Neural crest cell (in vitro differentiated cells): ENCODE measurements at places on chromosomes 6 and 20. TPM values are rescaled to one million over a fixed set of nuclear protein-coding genes. Genes with fewer than 3 reads are reported as not detected.

FOXQ1 gene
- total RNA-seq = not detected in 2 replicates

ACAT2 gene
- total RNA-seq = 419 and 443 TPM in 2 replicates

IRF4 gene
- 0.30 TPM in 1 of 2 replicates, not detected in the other for total RNA-seq

ZC3H12D gene
- total RNA-seq = 0.14 and 0.16 TPM in 2 replicates

RSPO3 gene
- total RNA-seq = not detected in 2 replicates

KIF25 gene
- 0.72 and 1.0 TPM in 2 replicates for total RNA-seq

NR2E1 gene
- not detected in 2 replicates for total RNA-seq

DPPA5 gene
- total RNA-seq = not detected in 2 replicates

PROKR2 gene
- not detected in 2 replicates for total RNA-seq

CCDC170 gene
- total RNA-seq = 0.25 and 0.37 TPM in 2 replicates

NPEPL1 gene
- 32.0 and 34.0 TPM in 2 replicates for total RNA-seq

KCNK5 gene
- total RNA-seq = 30.4 and 32.7 TPM in 2 replicates

TSHZ2 gene
- total RNA-seq = 6.4 and 8.5 TPM in 2 replicates

EYS gene
- total RNA-seq = 0.40 and 0.48 TPM in 2 replicates

C6orf15 gene
- not detected in 2 replicates for total RNA-seq

TGM6 gene
- total RNA-seq = not detected in 2 replicates

C20orf202 gene
- 0.18 and 0.23 TPM in 2 replicates for total RNA-seq

PAX1 gene
- not detected in 2 replicates for total RNA-seq

TMEM200A gene
- total RNA-seq = 2.9 and 3.2 TPM in 2 replicates

PTP4A1 gene
- 78.1 and 79.9 TPM in 2 replicates for total RNA-seq

SYNDIG1 gene
- total RNA-seq = 0.49 and 0.75 TPM in 2 replicates

ATP5F1E gene
- 66.0 and 74.9 TPM in 2 replicates for total RNA-seq

CD40 gene
- total RNA-seq = 4.2 and 4.8 TPM in 2 replicates

DUSP15 gene
- total RNA-seq = 13.5 and 13.7 TPM in 2 replicates

CLDN20 gene
- total RNA-seq = not detected in 2 replicates

PTCRA gene
- not detected in 2 replicates for total RNA-seq

ENPP5 gene
- total RNA-seq = 0.36 and 0.68 TPM in 2 replicates

PRL gene
- not detected in 2 replicates for total RNA-seq

RNF39 gene
- not detected in 2 replicates for total RNA-seq

WFDC5 gene
- total RNA-seq = not detected in 2 replicates

ATG5 gene
- 22.5 and 22.8 TPM in 2 replicates for total RNA-seq

CAGE1 gene
- 0.16 and 0.20 TPM in 2 replicates for total RNA-seq

HLA-DPB1 gene
- total RNA-seq = 18.7 and 20.4 TPM in 2 replicates

BICRAL gene
- total RNA-seq = 6.2 and 6.7 TPM in 2 replicates

MCCD1 gene
- not detected in 2 replicates for total RNA-seq

SPTLC3 gene
- total RNA-seq = 0.09 and 0.33 TPM in 2 replicates

SLC17A3 gene
- not detected in 2 replicates for total RNA-seq

ME1 gene
- 4.4 and 4.6 TPM in 2 replicates for total RNA-seq

MATN4 gene
- total RNA-seq = 0.18 TPM in 1 of 2 replicates, not detected in the other

CD2AP gene
- total RNA-seq = 12.4 and 12.5 TPM in 2 replicates

NFKBIE gene
- total RNA-seq = 16.1 and 20.2 TPM in 2 replicates

TREML2 gene
- not detected in 2 replicates for total RNA-seq

GABRR1 gene
- 0.12 TPM in 1 of 2 replicates, not detected in the other for total RNA-seq

HLA-DOA gene
- total RNA-seq = 1.7 and 2.8 TPM in 2 replicates
